ENCODE measurements at places on chromosomes 11 and 22.

- no peak for DNase-seq
Observed at GRCh38 chr22:28505416-28506149, 174.1 kb downstream of the TTC28 start.

DNA sequence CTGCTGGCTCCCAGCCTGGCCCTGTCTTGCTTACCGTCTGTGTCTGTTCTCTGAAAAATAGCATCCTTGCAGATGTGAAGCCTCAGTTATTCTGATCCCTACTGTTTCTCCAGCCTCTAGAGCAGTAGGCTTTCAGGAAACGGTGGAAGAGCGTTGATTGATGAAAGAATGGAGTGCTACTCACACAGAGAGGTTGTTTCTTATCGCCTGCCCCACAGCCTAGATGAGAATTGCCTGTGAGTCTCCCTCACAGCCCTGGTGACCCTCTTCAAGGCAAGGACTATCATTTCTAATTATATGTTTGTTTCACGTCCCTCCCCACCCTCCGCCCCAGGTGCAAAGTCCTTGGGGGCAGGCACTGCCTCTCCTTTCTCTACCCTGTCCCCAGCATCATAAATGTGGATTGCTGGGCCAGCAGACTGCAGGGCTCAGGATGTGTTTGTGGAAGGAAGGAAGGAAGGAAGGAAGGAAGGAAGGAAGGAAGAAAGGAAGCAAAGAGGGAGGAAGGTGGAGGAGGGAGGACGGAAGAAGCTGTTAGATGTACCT lies 575.3 kb upstream of the B3GAT1 start:
- DNase-seq: no peak

- DNase-seq: no peak
Observed at GRCh38 chr22:38067028-38067415, 9.8 kb downstream of the PICK1 start.

DNA sequence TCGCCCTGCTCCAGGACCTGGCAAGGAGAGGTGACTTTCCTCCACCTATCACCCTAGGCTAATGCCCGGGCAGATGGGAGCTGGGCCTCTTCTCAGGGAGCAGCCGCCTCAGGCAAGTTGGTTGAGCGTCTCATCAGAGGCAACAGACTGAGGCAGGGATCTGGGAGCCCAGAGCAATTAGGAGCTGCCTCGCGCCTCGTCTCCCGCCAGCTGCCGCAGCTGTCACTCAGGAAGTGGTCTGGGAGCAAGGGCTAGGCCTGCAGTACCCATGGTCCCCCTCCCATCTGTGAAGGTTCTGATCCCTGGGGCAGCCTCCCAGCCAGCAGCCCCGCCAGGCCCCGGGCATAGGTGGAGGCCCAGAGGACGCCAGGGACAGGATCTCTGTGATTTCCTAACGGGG lies 4.6 kb upstream of the CABP7 start:
- DNase-seq: no peak

- no peak for DNase-seq
Observed at GRCh38 chr22:48368975-48369525, 1458.6 kb downstream of the BRD1 start.

DNA sequence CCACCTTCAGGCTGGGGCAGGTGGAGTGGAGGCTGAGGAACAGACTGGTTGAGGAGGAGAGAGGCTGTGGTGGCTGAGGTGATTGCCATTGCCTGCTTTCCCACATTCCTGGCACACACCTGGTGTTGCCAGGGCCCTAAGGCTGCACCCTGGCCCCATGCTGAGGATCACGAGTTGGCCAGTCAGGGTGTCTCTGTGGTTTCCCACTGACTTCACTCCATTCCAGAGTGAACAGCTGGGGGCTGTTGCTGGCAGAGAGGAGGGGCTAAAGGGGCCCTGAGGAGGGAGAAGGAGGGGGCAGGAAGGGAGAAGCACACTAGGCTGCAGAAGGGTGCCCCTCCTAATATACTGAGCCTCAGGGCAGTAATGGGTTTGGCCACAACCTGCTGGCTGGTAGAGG lies 1.8 kb downstream of the TMEM86A start:
- DNase-seq: no peak

GRCh38 chr11:10440401-10440800 lies 14.7 kb upstream of the AMPD3 start:
- no peak for DNase-seq

DNA sequence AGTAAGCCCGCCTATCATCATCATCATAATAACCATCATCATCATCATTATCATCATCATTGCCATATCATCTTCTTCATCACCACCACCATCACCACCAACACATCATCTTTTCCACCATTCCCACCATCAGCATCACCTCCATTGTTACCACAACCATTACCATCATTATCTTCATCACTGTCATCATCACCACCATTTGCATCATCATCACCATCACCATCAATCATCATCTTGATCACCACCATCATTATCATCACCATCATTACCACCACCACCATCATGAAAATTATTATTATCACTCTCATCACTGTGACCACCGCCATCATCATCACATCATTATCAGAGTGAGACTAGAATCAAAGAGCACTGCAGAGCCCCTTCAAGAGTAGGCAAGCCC lies 199.4 kb upstream of the SEZ6L start:
- DNase-seq: no peak

- DNase-seq: no peak
Observed at GRCh38 chr11:122813176-122813893, 25.0 kb upstream of the CRTAM start.

GRCh38 chr11:111835665-111836064 lies 35.7 kb downstream of the ALG9 start:
- DNase-seq: no peak

DNA sequence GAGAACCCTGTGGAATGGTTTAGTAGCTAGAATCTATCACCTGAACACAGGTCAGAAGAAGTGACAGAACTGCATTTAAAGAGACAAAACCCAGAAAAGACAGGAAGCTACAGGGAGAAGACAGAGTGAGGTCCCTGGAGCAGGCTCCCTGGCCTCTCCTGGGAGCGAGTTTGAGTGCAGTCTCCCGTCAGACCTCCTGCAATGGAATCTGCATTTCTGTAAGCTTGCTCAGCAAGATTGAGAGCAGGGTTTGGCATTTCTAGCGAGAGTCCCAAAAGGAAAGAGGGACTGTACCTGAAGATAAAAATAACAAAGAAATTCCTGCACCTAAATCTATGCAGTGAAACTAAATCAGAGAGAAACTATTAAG lies 74.2 kb downstream of the MORC2 start:
- DNase-seq: no peak

- no peak for DNase-seq
Observed at GRCh38 chr11:37727371-37727770, 1129.3 kb upstream of the RAG2 start.

DNA sequence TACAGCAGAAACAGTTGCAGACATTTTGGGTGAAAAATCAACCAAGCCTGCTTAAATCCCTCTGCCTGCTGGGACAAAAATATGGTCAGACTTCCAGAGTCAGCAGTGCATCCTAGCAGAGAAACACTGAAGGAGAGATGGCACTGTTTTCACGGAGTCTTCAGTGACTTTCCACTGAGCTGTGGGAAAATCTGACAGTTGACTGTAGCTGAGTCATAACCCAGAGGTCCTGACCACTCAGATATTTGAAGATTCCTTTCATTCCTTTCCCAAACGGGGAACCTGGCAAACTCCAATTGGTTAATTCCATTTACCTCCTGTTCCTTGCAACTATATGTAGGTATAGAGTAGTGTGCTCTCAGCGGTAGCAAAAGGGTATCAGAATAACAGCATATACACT lies 20.9 kb upstream of the UPB1 start:
- DNase-seq: no peak

- no peak for DNase-seq
Observed at GRCh38 chr11:116725434-116726221, 47.2 kb downstream of the BUD13 start.

GRCh38 chr11:3169255-3170043 lies 4.3 kb upstream of the OSBPL5 start:
- DNase-seq: no peak
